Activated CD4-positive, alpha-beta T cell treated with anti-CD3 and anti-CD28 coated beads for 1 hour (primary cell): ENCODE measurements at places on chromosomes 11 and 22.

GRCh38 chr11:112617977-112618826 lies 343.0 kb upstream of the NCAM1 start:
- no peak for DNase-seq

GRCh38 chr11:30652801-30653200 lies 66.6 kb upstream of the MPPED2 start:
- no peak for DNase-seq

- DNase-seq: no peak
Measured at GRCh38 chr11:73962101-73962705, 11.4 kb downstream of the DNAJB13 start.

DNA sequence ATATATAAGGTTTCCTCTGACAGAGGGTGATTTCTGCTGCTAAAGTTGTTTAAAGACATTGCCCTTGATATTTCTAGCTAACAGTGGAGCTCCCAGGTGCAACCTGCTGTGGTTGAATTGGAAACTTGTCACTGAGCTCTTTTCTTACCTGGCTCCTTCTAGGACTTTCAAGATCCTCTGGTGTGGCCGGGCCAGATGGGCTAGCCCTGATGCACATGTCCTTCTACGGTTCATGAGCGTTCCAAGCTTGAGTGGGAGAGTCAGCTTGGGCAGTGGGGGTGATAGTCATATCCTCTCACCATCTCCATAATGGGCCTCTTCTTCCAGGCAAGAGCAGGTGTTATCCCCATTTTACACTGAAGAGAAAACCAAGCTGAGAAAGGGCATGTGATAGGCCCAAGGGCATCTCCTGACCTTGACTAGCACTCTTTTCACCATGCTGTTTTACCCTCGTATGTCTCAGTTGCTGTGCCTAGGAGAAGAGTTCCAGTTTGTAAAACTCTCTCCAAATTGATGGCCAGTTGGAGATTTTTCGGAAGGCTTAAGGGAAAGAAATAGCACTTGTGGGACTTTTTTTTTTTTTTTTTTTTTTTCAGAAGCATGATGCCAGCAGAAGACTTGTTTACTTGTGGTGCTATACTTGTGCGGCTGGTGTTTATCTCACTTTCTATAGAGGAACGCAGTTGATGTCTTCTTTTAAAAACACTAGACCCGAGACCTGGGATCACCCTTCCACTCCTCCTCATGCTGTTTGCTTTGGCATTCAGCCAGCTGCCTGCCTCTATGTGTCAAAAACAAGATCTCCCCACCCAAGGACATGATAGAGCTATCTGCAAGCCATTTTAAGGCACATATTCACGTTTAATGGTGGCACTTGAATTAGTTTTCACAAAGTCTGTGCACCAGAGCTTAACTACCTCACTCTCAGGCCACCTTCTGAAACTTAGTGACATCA lies 32.6 kb downstream of the TEAD1 start:
- DNase-seq: no peak

GRCh38 chr11:24289301-24289700 lies 207.6 kb upstream of the LUZP2 start:
- DNase-seq: no peak

DNA sequence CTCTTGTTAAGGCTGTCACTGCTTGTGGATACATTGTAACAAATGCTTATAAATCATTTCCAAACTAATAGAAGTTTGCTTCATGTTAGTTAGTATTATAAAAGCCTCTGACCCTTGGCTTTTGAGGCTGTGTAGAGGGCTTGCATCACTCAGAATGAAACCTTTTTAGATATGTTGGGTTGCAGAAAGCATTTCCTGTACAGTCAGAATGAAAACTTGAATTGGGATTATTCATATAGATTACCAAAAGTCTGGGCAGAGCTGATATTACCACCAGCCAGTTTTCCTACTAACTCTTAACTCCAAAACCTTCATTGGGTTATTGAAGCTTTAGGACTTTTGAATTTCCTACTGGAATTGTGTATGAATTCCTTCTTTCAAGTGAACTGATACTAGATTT lies 12.0 kb downstream of the KMT2A start:
- no peak for DNase-seq

- no peak for DNase-seq
Measured at GRCh38 chr22:34161431-34162123, 241.3 kb upstream of the LARGE1 start.

GRCh38 chr22:38088629-38089473 lies 4.9 kb upstream of the SLC16A8 start:
- DNase-seq: no peak

GRCh38 chr11:113475160-113475761 lies at the start of gene DRD2:
TSS of gene DRD2 (minus strand) at chr11:113475398. CDS start at chr11:113424651, 50,747 bp downstream.
- no peak for DNase-seq

DNA sequence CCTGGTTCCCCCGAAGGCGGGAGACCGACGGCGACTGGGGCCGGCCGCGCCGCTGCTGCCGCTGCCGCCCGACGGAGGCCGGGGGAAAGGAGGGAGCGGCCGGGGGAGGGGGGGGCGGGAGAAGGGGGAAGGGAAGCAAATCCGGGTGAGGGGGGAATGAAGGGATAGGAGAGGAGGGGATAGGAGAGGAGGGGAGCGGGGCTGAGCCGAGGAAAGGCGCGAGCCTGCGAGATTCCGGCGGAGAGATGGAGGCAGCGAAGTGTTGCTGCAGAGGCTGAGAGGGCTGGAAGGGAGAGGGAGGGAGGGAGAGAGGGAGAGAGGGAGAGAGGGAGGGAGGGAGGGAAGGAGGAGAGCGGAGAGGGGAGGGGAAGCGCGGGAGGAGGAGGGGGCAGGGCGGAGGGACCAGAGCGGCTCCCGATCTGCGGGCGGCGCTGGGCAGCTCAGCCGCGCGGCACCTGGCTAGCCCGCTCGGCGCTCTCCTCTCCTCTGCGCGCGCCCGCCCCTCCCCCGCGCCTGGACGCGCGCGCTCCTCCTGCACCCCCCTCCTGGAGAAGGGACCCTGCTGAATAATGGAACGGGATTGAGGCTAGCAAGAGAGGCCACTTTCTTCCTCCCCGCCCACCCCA lies 52.3 kb downstream of the SLC22A12 start:
- no peak for DNase-seq

DNA sequence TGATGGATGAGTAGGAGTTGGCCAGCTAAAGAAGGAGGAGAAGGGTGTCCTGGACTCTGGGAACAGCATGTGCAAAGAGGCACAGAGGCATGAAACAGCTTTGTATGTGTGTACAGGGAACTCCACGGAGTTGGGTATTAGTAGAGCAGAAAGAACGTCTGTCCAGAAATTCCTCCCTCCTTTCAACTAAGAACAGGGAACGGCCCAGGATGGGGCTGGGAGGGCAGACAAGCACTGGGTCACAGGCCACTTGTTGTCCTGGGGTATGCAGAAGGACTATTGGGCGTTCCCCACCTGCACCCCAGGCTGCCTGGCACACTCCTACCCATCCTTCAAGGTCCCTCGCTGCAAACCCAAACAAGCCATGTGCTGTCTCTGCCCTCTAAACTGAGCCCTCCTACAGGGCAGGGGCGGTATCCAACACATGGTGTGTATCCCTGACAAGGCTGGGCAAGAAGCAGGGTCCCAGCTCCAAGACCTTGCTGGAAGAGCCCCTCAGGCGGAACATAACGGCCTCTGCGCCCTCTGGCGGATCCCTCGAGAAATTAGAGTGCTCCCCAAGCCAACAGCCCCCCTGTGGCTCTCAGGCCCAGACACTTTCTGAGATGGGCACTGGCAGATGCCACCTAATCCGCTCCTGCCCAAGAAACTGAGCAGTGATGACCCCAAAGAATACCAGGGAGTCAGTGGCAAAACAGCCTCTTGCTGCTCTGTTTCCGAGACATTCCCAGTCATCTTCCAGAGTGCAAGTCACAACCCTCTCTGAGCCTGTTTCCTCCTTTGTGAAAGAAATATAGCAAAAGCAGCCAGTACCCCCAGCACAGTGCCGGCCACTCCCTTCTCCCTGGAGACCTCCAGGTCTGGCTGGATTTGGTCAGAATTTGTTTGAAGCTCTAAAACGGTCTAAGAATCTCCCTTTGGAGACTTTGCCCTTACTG lies 1.6 kb upstream of the ELFN2 start:
- DNase-seq: peak; percentile 34

DNA sequence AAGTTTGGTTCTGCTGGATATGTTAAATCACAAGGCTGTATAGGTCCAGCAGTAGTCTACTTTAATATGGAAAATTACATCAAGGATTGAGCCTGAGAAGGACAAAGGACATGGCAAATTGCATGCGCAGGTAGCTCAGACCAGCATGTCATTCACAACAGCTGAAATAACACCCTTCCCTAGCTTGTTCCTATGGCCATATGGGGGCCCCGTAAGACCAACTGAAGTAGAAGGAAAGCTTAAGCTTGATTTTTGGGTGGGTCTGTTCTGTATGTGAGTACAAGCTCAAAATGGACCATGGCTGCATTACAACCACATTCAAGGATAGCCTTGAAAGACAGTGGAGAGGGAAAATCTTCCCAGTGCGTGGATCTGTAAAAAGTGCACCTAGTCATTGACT lies 20.6 kb upstream of the PDE3B start:
- no peak for DNase-seq

- DNase-seq: no peak
Measured at GRCh38 chr22:21876486-21877176, 9.2 kb upstream of the MAPK1 start.

- no peak for DNase-seq
Measured at GRCh38 chr11:132208477-132209055, 838.2 kb downstream of the NTM start.

- DNase-seq: no peak
Measured at GRCh38 chr11:11786771-11787170, 55.0 kb upstream of the USP47 start.

GRCh38 chr11:74037309-74037708 lies 28.4 kb upstream of the UCP3 start:
- DNase-seq: no peak

DNA sequence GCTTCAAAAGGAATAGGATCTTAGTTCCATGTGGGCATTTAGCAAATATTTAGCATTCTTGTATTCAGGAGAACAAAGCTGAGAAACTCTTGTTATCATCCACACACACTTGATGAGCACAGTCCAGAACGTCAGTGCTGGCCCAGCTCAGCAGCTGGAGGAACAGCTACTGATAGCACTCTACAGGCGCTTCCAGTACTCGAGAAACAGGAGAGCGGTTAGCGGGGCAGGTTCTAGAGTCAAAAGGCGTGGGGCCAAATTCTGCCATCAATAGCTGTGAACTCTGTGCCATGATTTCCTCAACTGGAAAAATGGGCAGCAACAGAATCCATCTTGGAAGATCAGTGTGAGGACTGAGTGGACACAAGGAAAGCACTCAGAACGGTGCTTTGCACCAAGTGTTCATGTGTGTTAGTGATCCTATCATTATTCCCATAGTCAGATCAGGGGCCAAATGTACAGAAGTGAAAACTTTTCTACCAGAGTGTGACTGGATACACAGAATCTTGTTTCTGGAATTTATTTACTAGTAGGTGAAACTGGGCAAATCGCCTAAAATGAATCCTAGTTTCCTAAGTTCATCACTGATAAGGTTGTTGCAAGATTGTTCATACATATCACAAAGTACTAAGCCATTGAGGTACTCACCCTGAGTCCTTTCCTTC lies 3.2 kb downstream of the JOSD1 start:
- DNase-seq: no peak

- no peak for DNase-seq
Measured at GRCh38 chr11:23797624-23798419, 699.0 kb upstream of the LUZP2 start.

- no peak for DNase-seq
Measured at GRCh38 chr22:23524226-23524625, 55.9 kb downstream of the IGLL1 start.
